ENCODE measurements at places on chromosomes 11 and 22.
A peak's percentile ranks its signal among the peaks of the same experiment; 100 is the strongest.

DNA sequence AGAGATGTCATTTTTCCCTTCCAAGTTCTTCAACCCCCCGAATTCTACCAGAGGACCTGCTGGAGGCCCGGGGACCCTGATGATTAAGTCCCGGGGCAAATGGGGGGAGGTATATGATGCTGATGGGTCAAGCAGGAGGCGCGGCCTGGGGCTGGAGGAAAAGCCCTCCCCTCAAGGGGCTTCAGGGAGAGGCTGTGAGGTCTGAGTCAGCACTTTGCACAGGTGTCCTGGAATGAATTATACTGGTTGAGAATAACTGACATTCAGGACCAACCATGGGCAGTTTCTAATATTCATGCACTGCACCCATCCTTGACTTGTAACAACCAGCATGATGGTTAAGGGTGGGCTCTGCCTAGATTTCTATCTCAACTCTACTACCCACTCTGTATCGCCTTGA, 146.8 kb upstream of the SYT13 start:
- DNase-seq: no peak

- DNase-seq: no peak
Observed at GRCh38 chr11:69705901-69706787, 2.3 kb upstream of the FGF19 start.

DNA sequence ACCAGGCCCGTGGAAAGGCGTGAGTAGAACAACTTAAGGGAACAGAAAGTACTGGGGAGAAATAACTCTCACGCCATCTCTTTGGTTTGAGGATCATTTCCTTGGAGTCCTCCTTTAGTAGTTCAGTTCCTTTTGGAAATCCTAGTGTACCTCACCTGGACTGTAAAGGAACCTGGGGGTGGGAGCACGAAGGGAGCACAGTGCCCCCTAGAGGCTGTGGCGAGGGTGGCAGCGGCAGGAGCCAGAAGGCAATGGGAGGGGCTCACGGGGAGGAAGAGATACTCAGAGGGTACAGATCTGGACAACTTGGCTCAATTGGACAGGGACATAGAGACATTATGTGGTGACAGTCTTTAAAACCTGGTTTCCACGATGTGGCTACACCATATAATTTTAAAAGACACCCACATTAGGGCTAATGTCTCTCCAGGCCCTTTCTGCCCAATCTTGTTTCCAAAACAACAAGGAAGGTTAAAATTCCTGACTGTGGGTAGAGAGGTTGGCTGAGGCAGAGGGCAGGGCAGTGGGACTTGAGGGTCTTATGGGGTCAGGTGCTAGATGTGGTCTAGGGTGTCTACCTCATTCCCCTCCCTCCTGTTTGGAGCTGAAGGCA, 87.0 kb downstream of the CSNK2A3 start:
- peak; percentile 19 for DNase-seq

DNA sequence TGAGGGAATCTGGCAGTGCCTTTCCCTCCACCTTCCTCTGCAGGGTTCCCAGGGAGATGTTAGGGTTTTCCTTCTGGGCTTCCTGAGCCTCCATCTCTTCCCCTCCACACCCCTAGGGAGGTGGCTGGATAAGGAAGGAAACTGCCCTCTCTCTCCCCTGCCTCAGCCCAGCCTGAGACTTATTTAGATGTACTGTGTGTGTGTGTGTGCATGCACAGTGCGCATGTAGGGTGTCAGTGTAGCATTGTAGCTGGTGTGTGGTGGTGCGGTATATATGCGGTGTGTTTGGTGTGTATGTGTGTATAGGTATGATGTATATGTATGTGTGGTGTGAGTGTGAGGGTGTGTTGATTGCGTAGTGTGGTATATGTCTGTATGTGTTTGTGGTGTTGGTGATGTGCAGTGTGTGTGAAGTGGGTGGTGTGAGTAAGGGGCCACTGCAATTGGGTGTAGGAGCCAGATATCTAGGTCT, 1.5 kb downstream of the FXYD6 start:
- no peak for DNase-seq

All from cardiac fibroblast (primary cell).